ENCODE measurements at places on chromosomes 1 and 21.

GRCh38 chr1:241638099-241638682, 2.0 kb downstream of the CHML start:
- no peak for DNase-seq

GRCh38 chr1:1869469-1869868, 21.4 kb downstream of the GNB1 start:
- DNase-seq, result no peak

DNA sequence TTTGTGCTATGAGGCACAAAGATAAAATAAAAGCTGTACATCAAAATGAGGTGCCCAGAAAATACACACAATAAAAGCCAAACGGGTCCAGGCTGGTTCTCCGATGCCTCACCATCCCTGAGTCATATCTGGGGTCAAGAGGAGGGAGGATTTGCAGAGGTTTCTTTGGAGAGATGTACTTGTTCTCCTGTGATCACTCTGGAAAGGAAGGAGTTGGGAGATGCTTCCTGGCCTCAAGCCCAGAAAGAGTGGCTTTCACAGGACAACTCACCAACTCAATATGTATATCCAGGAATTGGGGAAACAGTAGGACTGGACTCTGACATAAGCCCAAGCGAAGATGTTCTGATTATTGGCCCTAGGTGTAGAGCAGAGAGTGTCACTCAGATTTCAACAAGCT, 51.9 kb downstream of the DIPK1A start:
- no peak for DNase-seq

DNA sequence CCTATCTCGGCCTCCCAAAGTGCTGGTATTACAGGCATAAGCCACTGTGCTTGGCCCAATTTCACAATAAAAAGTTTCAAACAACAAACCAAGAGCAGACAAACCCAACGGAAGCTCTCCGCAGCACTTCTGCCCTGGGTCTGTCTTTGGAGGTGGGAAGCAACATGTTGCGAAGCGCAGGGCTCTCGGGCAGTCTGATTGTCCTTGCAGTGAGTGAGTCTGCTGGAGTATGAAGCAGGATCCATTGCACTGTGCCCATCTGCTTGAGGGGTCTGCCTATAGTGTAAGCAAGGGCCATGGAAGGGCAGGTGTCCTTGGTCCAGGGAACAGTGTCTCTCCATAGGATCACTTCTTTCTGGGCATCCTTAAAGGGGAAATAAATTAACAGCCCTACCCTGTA, 14.6 kb upstream of the PARP1 start:
- DNase-seq, result no peak

GRCh38 chr1:151858030-151858746, 4.7 kb upstream of the THEM5 start:
- no peak for DNase-seq

DNA sequence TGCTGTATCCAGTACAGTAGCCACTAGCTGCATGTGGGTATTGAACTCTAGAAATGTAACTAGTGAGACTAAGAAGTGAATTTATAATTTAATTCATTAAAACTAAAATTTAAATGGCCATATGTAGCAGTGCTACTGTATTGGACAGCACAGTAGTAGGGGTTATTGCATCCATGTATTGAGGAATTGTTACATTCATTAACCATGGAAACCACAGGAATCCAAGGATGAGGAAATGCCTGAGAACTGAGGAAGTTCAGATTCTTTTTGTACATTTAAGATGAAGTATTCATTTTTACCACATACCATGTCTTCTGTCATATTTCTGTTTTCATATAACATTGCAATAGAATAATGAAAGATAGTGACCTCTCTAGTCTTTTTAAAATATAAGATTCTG, 2.6 kb downstream of the MTF2 start:
- no peak for DNase-seq

DNA sequence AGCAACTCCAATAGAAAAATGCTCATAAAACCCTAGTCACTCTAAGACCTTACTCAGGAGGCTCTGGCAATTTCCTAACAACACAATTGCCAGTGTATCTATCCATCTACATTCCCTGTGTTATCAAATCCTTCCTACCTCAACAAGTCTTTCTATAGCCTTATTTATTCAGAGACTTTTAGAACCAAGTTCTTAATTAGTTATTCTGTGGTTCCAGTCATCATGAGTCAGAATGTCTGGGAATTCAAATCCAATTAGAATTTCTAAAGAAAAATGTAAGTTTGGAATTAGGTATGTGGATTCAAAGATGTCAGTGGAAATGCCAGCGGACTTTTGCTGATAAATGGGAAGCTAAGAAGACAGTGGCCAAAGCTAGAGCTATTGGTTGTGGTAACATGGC, 302.6 kb upstream of the C1orf87 start:
- no peak for DNase-seq

DNA sequence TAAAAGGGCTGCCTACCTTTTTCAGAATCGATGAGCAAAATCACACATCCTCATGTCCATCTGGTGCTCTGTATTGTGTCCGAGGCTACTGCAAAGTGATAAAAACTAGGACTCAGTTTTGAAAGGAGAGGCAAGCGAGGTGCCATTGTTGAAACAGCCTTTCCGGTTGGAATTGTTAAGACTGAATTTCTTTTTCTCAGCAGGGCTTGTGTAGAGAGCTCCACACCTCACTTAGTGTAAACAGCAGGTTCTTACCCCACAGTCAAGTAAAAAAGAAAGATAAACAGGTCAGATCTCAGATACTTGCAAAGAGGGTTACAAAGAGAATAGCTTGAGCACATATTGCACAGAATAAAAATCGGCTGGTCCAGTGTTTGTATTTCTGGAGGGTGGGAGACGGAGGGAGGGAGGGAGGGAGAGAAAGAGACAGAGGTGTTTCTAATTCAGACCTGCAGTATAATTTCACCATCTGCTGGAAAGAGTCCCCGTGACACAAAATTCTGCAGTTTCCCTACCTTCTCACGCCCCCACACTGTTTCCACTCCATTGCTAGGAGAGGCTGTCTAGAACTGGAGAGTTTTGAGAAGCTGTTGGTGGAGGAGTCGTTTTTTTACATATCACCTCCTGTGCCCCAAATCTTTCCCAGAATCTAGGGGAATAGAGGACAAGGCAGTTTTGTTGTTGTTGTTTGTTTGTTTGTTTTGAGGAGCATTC, 82.5 kb downstream of the EDEM3 start:
- no peak for DNase-seq

GRCh38 chr1:111204201-111204982, 3.9 kb upstream of the DENND2D start:
- DNase-seq, result peak; percentile 62

DNA sequence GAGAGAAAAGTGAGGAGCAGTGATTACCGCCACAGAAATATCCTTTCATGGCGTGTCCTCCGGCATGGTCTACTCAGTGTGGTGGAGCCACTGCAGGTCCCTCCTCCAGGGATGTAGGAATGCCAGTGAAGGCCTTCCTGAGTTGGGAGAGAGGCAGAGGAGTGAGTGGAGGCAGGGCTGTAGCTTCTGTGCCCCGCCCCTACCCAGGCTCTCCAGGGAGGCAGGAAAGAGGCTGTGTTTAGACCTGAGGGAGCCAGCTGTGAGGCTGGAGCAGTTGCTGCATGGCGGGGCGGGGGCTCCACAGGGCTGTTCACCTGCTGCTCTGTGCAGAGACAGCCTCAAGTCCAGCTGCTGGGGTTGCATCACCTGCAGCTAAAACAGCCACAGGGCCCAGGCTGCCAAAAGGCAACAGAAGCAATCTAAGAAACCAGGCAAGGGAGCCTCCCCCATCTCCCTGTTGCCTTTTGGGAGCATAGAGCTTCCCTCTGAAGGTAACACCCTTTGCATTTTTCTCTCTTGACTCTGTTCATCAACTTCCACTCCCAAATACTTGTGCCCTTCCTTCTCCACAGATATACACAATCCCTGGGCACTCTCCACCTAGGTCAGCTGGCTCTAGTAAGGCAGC, 801 bp upstream of the ANXA9 start:
- no peak for DNase-seq

DNA sequence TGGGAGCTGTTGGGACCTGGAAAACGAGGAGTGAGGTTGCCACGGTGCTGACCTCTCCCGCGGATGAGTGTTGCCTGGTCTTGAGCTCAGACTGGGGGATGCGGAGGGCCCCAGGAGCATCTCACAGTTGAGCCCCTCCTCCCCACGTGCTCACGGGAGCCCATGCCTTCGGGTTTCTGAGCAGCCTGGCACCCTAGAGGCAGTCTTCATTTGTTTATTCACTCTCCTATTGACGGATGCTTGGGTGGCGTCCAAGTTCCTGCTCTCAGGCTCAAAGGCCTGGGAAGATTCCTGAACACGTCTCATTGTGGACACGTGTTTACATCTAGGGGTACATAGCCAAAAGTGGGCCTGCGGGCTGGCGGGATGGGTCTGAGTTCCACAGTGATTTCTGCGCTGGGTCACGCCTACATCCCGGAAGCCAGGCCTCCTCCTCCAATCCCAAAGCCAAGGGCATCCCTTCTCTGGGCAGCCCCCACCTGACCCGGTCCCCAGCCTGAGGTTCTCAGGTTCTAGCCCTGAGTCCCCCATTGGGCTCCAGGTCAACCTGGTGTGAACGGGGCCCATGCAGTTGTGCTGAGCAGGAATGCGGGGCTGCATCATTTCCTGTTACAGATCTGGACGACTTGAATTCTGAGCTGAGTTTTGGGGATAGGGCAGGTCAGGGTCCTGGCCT, 14.7 kb downstream of the WNT3A start:
- no peak for DNase-seq

DNA sequence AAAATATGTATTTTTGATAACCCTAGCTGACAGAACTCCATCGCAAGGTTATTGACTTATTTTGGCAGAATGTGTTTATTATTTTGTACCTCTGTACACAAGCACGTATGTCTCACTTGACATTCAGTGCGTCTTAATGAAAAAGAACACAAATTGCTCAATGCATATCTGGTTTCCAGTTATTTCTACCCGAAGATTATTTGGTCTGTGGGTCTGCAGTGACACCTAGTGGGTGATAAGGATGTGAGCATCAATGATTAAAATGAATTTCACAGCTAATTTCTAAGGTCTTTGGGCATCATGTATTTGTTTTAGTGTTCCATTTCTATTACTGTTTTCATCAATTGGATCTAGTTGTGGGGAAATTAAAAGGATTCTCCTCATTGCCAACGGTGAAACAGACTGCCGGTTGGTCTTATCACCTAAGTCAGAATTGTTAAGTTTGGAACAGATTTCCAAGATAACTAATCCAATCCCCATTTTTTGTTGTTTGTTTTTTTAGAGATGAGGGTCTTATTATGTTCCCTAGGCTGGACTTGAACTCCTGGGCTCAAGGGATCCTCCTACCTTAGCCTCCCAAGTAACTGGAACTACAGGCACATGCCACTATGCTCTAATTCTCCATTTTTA, 13.9 kb downstream of the DDX20 start:
- DNase-seq, result peak; percentile 61

- peak; percentile 28 for DNase-seq
These were observed 19.2 kb downstream of the AGPAT3 start for GRCh38 chr21:43884012-43884860.

GRCh38 chr1:236734141-236734765, 48.0 kb downstream of the ACTN2 start:
- peak; percentile 19 for DNase-seq

DNA sequence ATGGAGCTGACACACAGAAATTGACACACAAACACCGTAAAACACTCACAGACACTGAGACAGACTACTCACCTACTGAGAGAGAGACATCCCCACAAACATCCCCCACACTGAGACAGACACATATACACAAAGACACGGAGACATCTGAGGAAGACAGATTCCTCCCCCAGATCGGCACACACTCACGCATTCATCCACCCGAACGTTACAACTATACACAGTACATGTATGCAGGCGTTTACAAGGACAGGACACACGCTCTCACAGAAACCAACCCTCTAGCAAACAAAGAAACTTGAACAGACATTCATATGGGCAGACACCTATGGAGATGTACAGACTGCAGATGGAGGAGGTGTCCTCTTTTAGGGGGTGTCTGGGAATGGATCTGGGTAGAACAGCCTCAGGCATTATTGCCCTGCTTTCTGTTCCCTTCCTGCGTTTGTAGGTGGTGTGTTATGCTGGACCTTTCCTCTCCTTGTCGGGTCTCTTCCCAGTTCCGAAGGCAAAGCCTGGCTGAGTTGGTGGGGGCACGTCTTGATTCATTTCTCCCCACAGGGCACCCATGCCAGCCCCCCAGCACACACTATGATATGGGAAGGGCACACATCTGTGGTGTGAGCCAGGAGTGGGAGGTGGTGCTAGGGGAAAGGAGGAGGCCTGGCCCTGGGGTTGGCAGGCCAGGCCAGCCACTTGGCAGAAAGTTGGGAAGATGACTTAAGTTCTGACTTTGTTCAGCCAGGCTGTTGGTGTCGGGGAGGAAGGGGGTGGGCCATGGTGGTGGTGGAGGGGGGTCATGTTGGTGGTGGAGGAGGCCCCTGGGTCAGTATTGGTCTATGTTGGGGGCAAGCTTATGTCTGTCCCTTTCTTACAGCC, 1.5 kb downstream of the KIRREL1 start:
- DNase-seq, result no peak

GRCh38 chr1:44884746-44885145, 41.7 kb upstream of the PTCH2 start:
- no peak for DNase-seq

DNA sequence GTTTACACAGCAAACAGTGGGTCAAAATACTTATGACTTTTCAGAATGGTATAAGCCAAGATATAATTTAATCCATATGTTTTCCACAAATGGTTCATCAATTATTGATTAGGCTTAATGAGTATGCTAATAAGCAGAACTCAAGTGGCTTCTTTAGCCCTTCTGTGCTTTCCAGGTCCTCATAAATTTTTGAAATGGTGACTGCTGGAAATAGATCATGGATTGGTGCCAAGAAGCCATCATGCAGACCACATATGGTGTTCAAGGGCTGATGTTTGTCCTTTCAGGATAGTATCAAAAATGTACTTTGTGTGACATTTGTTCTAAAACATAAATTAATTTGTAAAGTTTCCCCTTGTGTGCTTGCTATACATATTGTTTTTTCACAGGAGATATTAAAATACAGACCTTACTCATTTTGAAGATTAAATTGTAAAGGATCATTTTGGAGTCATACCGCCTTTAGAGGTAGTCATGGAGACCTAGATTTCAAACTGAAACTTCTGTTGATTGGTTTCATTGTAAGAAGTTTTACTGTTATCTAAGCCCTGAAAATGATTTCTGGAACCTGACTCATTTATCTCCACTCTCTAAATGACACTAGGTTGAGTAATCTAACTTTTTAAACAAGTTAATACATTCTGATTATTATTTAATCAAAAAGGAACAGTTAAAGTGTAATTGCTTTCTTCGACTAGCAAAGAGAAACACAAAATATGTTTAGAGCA, 507.9 kb downstream of the PLA2G4A start:
- peak; percentile 40 for DNase-seq

GRCh38 chr1:114735479-114735878, 18.9 kb upstream of the NRAS start:
- no peak for DNase-seq

- peak; percentile 29 for DNase-seq
These were observed 40.4 kb downstream of the RIMS3 start for GRCh38 chr1:40625076-40625475.

All from activated CD4-positive, alpha-beta T cell treated with anti-CD3 and anti-CD28 coated beads, Interleukin-2, amount 50 U/mL, for 16 hours (primary cell).